ENCODE measurements at places on chromosomes 13 and 19. TPM values are rescaled to one million over a fixed set of nuclear protein-coding genes. Genes with fewer than 3 reads are reported as not detected.

NBEA gene
- 2.0 TPM for total RNA-seq

GRCh38 chr13:78299832-78300623 is 303.3 kb downstream of the POU4F1 start:
- DNase-seq: no peak

DNA sequence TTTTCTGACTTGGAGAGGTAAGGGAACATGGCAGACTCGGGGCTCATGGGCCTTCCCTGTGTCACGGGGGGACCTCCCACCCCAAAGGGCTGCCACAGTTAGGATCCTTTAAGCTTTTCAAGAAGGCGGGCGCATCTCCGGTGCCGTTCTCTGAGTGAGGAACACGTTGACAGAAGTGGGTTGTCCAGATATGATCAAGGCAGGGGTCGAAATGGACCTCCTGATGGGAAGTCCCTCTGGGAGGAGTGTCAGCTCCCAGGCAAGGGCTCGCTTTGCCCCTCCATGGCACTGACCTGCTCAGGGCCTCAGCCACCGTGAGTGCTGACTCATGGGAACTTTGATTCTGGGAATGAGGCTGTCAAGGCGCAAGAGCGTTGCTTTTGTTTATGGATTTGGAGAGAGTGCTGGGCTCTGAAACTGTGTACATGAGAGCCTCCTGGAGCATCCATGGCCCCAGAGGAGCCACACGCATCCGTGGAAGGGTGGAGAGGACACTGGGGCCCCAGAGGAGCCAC is 6.5 kb upstream of the TEX29 start:
- no peak for DNase-seq

DAND5 gene
- total RNA-seq: 0.31 TPM
